ENCODE measurements at places on chromosomes 12 and 14. TPM values are rescaled to one million over a fixed set of nuclear protein-coding genes. Genes with fewer than 3 reads are reported as not detected.

DNA sequence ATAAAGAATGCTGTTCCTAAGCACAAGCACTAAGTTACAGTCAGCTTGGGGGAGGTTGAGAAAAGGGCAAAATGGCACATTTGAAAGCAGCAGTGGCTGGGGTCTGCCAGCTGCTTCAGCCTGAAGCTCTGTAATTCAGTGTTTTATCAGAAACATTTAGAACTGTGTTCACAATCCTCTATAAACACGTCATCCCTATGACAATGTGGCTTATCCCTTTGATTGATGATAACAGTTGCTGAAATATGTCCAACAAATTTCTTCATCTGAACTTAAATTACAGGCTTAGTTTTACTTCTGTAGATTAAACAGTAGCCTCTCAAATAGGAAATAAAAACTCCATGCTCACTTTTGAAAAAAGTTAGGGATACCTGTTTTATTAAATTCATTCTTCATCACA, 108.8 kb downstream of the VEZT start:
- peaks cover 18% of the 10 kb centered on the region for H3K4me1 ChIP-seq
- H3K4me3 ChIP-seq, result no peak overlapping the region
- DNase-seq, result peak; percentile 28
- H3K36me3 ChIP-seq, result no peaks in the 10 kb centered on the region
- no peak overlapping the region for H3K27ac ChIP-seq

ERP27 gene
- total RNA-seq, result 5.1 TPM

DNA sequence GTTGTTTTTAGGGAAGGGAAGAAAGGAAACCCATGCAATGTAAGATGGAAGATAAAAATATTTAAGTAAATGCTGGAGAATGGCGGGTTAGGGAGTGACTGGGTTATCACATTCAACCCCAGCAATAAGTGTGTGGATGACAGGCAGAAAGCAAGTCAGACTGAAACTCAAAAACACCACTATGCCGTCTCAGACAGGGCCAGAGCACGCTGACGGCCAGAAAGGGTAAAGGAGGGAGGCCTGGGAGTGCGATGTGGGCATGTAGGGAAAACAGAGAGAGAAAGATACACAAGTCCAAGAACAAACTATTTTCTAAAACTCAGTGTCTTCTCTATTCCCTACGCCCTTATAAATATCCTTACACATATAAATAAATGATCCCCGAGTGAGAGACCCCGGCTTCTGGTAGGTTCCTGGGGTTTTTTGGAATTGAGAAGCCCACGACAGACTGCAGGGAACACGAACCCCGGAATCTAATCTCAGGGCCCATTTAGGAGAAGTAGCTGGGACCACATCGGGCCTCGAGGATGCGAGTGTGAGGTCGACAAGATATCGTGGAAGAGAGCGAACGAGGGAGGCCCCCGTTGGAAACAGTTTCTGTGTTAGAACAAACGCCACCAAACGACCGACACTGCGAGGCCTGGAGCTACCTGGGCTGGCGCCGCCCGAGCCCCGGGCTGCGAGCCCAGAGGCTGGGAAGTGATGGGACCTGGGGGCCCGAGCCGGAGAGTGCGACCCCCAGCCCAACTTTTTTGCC, 735 bp upstream of the OTX2 start:
- H3K27me3 ChIP-seq, result peaks cover 47% of the 10 kb centered on the region
- H3K36me3 ChIP-seq, result no peaks in the 10 kb centered on the region
- H3K4me3 ChIP-seq, result no peak overlapping the region
- H3K27ac ChIP-seq, result no peak overlapping the region
- no peak for DNase-seq

SLC25A21 gene
- total RNA-seq, result 2.9 TPM

DNA sequence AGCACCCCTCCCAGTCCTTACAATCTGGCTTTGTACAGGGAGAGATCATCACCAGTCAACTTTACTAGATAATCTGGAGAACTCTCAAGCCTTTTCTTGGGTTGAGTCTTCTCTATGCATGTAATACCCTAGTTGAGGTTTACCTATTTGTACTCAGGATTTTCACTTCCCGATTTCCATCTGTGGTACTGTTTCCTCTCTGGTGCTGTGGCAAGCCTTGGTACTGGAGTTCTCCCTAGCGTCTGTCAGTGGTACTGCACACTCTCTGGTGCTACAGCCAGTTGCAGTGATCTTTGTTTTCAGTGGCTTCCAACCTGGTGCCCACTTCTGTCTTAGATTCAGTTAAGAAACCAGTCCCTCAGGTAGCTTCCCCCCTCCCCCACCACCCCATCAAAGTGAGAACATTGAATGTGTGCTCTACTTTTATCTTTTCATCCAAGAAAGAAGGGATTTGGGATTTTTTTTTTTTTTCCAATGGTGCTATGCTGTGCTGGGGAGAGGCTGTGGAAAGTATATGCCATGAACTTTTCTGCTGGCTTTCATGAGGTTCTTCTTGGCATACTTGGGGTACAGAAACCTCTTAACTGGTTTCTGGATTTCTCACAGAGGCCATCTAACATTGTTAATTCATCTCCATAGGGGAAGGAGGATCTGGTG, 69.4 kb upstream of the EVL start:
- no peaks in the 10 kb centered on the region for H3K4me1 ChIP-seq
- no peak overlapping the region for H3K27ac ChIP-seq
- no peak overlapping the region for H3K4me3 ChIP-seq
- H3K36me3 ChIP-seq, result no peaks in the 10 kb centered on the region

MOAP1 gene
- total RNA-seq, result 14.6 TPM

- no peaks in the 10 kb centered on the region for H3K36me3 ChIP-seq
- no peaks in the 10 kb centered on the region for H3K27me3 ChIP-seq
- H3K4me3 ChIP-seq, result peak overlapping the region; percentile 95
- peaks cover 33% of the 10 kb centered on the region for H3K4me1 ChIP-seq
- H3K27ac ChIP-seq, result peak overlapping the region; percentile 94
Measured at GRCh38 chr12:58920961-58921861, 907 bp upstream of the LRIG3 start.

- H3K36me3 ChIP-seq, result no peaks in the 10 kb centered on the region
- H3K27ac ChIP-seq, result no peak overlapping the region
- peaks cover 11% of the 10 kb centered on the region for H3K27me3 ChIP-seq
- H3K4me3 ChIP-seq, result peak overlapping the region; percentile 63
- peak; percentile 61 for DNase-seq
Measured at GRCh38 chr14:35534873-35535482, 1.0 kb downstream of the INSM2 start.

DNA sequence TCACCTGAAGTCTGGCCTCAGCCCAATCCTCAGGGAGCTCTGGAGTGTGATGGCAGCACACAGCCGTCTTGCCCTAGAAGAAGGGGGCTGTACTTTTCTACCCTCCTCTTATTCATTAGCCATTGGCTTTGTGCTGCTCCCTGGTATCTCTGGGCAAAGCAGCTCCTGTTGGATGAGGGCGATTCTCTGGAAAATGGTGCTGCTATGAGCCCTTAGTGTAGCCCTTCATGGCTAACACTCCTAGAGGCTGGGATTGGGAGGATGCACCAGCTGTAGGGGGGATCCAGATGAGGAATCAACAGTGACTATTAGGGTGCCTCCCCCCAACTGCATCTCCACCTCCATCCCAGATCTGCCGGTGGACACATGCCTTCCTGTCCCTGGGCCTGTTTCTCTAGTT, 32.6 kb downstream of the RPH3A start:
- H3K27me3 ChIP-seq, result peaks cover 3% of the 10 kb centered on the region
- no peaks in the 10 kb centered on the region for H3K36me3 ChIP-seq
- no peaks in the 10 kb centered on the region for H3K4me1 ChIP-seq
- no peak for DNase-seq
- no peak overlapping the region for H3K4me3 ChIP-seq
- no peak overlapping the region for H3K27ac ChIP-seq
